ENCODE measurements at places on chromosomes 5 and 9.

DNA sequence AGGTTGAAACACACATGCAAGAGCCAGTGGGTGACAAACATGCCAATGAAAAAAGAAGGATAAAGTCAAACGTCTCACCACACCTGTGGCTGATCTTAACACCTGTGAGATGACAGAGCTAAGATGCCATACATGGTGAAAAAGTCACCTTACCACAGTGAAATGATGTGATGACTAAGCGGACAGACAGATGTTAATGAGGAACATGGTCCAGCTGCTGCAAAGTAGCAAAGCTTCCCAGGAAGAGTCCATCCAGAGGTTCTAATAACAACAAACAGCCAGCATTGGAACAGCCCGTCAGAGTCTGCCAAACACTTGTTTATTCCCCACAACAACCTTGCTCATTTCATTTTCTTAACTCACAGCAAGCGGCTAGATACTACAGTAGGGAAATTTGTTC, 1.9 kb downstream of the KIAA1191 start:
- no peak for DNase-seq

DNA sequence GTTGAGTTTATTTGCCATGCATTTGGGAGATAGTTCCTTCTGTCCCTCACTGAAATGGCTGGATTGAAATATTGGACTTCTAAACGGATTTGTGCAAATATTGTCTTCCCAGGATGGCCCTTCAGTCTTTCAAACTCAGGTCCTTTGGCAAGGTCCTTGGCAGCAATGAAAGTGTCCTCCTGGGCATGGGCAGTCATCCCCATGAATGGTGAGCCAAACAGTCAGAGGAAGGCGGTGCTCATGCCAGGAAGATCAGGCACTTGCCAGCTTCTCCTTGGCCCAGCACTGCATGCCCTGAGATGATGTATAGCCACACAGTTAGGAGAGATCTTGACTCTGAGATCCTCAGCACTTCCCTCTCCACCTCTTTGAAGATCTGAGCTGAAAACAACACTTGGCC, 221.4 kb upstream of the KLF4 start:
- no peak for DNase-seq

- DNase-seq: no peak
Measured at GRCh38 chr9:108844391-108844790, 11.4 kb downstream of the ACTL7B start.

DNA sequence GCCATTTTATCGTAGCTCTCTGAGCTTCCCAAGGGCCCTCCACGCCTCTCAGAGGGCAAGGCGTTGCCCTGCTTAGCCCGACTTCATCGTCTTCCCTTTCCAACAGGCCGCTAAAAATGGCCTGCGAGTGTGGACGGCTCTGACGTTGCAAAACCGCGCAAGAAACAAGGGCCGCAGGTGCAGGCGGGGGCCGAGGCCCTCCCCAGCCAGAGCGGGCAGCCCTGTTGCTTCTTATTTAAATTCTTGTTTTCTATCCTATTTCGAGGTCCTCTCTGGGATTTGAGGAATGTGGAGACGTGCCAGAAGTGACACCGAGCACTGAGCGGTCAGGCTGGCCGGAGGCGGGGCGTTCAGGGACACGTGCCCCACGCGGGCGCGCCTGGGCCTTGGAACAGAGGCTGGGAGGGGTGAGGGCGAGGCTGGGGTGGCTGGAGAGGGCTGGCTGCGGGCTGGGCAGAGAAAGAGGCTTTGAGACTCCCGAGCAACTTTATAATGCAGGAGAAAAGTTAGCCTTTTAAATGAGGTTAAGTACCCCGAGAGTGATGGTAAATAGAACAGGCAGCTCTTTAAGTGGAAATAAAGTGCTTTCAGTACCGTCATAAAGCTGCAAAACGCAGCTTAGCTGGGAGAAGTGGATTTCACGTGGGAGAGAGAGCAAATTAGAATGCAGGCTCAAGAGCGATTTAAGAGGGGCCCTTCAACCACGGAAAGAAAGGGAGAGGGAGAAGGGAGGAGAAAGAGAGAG, 243.6 kb downstream of the AUH start:
- no peak for DNase-seq

All from NCI-H2081 treated with DMSO at 0.1 percent for 48 hours (cell line).